Gastroesophageal sphincter (tissue), 4 donors: ENCODE measurements at places on chromosomes 12 and 14. TPM values are rescaled to one million over a fixed set of nuclear protein-coding genes. Genes with fewer than 3 reads are reported as not detected.

The GPR137C gene
- total RNA-seq: 0.12 TPM

The FKBP11 gene
- 6.1 TPM for total RNA-seq

The TMPRSS12 gene
- total RNA-seq: not detected

The NEK9 gene
- 81.5 TPM for total RNA-seq

The MYO1A gene
- total RNA-seq: 0.54 TPM

The NOXRED1 gene
- not detected for total RNA-seq

DNA sequence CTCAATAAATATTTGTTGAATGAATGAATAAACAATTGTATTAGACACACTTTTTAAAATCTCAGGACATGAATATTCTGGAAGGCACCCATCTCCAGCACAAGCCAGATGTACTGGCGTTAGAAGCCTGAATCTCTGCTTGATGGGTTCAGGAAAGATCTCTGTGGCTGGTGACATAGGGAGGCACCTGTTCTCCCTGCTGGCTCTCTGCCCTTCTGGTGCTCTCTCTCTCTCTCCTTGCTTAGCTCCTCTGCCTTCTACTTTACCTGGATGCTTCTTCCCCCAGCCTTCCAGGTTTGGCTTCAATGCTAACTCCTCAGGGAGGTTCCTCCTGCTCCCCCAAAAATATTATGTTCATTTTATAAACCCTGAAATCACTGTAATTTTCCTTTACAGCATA is 1.5 kb downstream of the CYP46A1 start:
- no peak for ATAC-seq

DNA sequence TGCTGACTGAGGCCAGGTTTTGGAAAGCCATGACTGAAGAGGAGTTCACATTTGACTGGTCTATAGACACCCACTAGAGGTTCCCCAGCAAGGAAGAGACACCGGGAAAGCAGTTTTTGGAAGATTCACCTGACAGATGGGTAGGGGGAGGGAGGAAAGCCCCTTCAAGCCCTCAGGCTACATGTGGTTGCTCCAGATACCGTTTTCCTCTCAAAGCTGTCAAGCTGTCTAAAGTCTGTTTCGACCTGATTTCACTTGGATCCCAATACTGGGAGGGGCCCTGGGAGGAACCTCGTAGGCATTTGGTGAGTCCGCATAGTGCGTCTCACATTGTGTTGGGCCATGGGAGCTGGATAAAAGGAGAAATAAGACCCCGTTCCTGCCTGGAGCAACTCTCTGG is 1.7 kb upstream of the LRP1 start:
- ATAC-seq: no peak

DNA sequence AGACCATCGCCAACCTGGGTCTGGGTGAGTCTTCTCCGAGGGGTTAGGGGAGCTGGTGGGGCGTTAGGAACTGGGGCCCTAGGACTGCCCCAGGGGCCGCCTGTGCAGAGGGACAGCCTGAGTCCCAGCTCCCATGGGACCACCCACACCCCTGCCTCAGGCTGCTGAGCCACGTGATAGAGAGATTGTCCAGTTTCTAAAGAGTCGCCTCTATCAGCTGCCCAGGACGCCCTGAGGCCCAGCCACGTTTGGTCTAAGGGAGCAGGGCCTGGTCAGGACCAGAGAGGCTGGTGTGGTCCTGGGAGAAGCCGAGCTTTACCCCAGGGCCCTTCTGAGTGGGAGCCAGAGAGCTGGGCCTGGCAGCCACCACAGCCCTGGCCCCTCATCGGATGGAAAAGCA is 107.1 kb downstream of the LGMN start:
- peak; percentile 5 for ATAC-seq
